Activated CD4-positive, CD25-positive, alpha-beta regulatory T cell treated with anti-CD3 and anti-CD28 coated beads, Interleukin-2, amount 50 U/mL, for 72 hours (primary cell): ENCODE measurements at places on chromosomes 12 and 14.

DNA sequence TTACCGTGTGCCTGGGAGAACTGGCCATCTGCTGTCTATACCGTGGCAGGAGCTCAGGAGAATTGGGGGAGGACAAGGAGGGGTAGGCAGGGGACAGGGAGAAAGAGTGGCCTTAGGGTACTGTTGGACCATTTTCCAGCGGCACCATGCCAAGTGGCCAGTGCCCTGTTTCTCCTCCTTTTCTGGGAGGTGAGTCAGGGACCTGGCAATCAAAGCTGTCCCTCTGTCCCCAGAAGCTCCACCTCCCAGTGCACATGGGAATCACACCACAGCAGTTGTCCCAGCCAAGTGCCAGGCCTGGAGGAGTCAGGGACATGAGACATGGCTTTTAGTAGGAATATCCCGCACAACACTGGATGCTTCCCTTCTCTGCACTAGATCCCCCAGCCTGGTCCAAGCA lies 118.0 kb downstream of the GCH1 start:
- DNase-seq = no peak

GRCh38 chr12:93594766-93595311 lies 22.4 kb downstream of the SOCS2 start:
- DNase-seq = no peak

DNA sequence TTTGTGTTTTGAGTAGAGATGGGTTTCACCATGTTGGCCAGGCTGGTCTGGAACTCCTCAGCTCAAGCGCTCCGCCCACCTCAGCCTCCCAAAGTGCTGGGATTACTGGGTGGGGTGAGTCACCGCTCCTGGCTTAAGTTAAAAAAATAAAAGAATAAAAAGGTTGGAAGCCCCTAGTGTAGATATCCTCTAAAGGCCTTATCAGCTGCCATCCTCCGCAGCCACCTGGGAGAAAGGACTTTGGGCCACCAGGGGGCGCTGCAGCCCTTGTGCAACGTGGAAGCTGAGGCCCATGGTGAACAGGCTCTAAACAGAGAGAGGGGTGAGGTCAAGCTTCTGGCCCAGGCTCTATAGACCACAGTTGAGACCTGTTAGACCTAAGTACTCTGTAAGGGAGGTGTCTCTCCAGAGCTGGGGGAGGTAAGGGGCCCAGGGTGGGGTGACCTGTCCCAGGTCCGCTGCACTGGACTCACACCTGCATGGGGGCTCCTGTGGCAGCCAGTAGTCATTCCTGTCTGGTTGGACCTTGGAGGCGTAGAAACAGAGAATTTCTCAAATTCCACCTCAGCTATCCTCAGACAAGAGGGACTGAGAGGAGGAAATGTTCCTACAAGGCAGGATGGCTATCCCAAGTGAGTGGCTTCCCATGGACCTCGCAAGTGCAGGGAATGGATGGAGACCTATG lies 14.0 kb upstream of the RACGAP1 start:
- peak; percentile 91 for DNase-seq

GRCh38 chr12:28570811-28571210 lies 380.6 kb downstream of the CCDC91 start:
- DNase-seq = no peak

DNA sequence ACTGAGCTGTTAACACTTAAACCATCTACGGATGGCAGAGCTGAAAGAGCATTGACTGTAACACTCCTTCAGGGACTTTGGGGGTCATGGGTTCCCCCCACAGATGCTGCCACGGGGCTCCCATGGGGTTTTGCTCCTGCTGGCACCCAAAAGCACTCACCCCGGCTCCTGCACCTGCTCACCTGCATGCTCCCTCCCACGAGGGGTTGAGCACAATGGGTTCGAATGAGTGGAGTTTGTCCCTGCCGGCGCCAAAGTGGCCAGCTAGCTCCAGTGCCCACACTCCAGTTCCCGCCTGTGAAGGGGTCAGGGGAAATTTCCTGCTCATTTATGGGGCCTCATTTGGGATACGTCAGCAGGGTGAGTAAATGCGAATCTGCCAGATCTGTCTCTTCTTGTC lies 40.7 kb downstream of the TNFAIP2 start:
- no peak for DNase-seq

DNA sequence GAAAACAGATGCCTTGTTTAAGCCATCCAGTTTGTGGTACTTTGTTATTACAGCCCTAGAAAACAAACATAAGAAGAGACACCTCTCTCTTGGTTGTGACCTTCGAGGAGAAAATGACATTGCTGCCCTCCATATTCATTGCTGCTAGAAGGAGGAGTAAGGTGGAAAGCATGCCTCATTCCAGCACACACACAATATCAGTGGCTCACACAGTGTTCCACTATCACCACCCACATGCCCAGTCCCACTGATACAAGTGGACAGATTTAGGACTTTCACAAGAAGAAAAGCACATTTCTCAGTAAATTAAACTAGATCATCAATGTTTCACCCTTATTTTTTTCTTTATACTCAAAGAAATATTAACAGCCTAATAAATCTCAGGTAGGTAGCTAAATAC lies 143.6 kb downstream of the PHLDA1 start:
- DNase-seq = no peak

GRCh38 chr12:52836042-52836466 lies 1.9 kb upstream of the KRT79 start:
- no peak for DNase-seq

- DNase-seq = peak; percentile 70
Measured at GRCh38 chr12:93742110-93742934, 65.1 kb downstream of the CRADD start.

DNA sequence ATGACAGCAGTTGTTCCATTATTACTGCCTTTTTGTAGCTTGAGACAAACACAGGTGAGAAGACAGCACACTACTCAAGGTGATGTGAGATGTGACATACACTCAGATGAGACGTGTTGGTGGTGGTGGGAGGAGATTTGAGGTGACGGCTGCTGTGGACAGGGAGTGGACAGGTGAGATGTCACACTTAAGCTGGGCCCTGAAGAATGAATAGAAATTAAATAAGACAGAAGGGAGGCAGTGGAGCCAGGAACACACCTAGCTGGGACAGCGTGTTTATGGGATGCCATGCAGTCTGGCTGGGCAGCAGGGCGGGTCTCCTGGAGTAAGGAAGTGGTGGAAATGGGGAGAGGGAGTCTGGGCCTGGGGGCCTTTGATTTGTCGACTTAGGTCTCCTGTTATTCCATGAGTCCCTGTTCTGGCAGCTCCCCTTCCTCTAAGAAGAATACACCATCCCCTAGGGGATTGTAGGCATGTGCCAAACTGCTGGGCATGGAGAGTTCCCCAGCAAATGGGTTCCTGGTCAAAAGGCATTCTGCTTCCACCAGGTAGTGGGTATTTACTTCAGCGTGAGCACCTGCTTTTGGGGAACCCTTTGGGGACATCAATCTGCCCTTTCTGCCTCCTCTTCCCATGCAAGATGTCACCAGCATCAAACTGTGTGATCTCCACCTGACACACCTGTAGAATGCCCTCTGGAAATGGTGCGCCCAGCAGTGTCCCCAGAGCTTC lies 71.2 kb upstream of the ESRRB start:
- no peak for DNase-seq

DNA sequence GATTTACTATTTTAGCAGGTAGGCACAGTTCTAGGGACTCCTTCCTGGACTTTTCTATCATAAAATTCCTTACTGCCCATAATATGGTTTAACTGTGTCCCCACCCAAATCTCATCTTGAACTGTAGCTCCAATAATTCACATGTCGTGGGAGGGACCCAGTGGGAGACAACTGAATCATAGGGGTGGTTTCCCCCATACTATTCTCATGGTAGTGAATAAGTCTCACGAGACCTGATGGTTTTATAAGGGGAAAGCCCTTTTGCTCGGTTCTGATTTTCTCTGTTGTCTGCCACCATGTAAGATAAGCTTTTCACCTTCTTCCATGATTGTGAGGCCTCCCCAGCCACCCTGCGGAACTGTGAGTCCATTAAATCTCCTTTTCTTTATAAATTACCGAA lies 10.0 kb upstream of the ETV6 start:
- DNase-seq = no peak

DNA sequence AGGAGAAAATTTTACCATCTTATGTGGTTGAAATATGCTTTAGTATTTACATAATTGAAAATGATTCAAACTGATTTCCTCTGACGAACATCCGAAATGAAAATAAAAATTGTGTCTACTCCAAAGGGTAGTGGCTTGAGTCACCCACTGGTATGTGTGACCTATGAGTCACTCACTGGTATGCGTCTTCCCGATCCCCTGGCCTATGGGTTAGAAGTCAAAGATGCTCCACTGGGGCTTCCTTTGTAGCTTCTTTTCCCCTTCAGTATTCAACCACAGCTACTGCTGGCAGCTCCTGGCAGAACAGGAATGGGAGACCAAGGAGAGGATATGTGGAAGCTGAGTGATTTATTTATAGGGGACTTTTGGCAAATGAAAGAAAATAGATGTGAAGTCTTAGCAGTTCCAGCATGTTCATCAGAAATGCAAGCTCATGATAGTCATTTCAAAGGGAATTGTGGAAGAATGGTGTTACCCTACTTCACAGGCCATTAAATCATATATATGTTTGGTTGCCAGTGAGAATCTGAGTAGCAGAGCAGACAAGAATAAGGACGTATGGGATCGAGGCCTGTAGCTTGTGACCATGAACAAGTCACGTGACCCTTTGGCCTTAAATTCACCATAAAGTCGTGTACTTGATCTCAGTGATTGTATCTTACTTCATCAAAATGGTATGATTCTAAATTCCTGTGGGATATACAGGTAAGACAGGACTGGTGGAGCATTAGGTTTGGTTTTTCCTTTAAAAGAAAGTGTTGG lies 108.3 kb downstream of the CRADD start:
- no peak for DNase-seq

- no peak for DNase-seq
Measured at GRCh38 chr12:3204143-3204542, 127.0 kb downstream of the TSPAN9 start.

- no peak for DNase-seq
Measured at GRCh38 chr14:20657216-20658211, 16.0 kb upstream of the OR6S1 start.

DNA sequence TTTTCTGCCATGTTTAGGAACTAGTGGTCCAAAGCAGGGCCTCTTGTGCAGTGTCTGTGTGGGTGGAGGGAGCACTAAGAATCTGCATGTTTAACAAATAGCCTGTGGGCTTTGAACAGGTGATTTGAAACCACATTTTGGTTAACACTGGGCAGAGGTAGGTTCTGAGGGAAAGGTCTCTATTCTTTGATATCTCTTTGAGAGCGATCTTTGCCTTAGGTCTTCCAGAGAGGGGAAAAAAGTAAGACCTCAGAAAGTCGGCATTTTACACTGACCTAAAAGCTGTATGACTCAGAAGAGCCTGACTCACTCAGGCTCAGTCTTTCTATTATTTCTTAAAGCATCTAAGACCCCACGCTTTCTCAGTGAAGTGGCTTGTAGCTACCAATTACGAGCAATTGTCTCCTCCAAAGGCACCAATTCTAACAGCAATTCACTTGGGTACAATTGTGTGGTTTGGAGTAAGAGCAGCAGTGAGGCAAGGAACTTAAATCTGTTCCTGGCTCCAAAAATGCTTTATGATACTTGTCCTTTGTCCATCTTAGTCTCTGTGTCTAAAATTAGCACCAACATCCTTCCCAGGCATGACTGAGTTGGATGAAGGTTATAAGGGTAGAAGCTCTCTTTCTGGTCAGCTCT lies 8.8 kb downstream of the EIF2B2 start:
- no peak for DNase-seq

GRCh38 chr12:62288328-62288727 lies 28.1 kb downstream of the USP15 start:
- DNase-seq = no peak

DNA sequence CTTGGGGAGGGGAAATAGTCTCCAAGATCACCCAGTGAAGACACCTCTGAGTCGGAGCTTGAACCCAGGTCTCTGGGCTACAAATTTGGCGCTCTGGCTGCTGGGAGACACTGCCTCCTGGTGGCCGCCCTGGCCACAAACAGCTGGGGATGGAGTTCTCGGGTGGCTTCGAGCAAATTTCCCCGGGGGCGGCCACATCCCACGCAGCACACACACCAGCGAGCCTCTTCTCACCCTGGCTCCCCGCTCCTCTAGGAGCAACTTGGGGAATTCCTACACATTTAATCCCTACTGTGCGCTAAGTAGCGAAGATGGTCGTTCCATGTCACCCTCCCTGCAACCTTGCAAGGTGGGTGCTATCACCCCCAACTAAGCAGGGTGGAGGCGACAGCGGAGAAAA lies 66.2 kb upstream of the BEGAIN start:
- DNase-seq = no peak

DNA sequence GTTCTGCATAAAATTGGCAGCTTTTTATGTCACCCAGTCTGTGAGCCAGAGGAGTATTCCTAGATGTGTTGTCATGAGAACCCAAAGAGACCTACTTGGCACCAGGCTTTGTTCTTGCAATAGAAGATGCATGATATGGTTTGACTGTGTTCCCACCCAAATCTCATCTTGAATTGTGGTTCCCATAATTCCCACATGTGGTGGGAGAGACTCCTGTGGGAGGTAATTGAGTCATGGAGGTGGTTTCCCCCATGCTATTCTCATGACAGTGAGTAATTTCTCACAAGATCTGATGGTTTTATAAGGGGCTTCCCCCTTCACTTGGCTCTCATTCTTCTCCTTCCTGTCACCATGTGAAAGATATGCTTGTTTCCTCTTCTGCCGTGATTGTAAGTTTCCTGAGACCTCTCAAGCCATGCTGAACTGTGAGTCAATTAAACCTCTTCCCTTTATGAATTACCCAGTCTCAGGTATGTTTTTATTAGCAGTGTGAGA lies 572.0 kb upstream of the ATP2B1 start:
- no peak for DNase-seq

DNA sequence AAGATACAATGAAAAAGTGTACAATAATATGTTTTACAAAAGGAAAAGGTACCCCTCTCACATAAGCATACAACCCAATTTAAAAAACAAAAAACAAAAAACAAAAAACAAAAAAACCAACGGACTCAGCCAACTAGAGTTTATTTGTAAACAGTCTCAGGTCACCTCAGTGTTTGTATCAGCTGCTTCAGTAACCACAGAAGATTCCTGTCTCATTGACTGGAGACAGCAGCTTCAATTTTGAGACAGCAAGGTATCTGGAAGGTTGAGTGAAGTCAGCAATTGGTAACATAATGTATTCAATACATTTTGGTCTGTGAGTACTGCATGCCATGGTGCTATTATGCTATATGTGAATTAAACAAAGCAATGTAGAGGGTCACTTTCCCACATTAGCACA lies 201.7 kb downstream of the AKAP6 start:
- DNase-seq = no peak

- no peak for DNase-seq
Measured at GRCh38 chr14:79093531-79093930, 923.4 kb downstream of the NRXN3 start.

- no peak for DNase-seq
Measured at GRCh38 chr12:113831016-113831415, 135.1 kb downstream of the RBM19 start.

- DNase-seq = no peak
Measured at GRCh38 chr12:96398424-96399119, 1.7 kb downstream of the CDK17 start.
